RPMI7951 (cell line): ENCODE measurements at places on chromosomes 3 and 15. TPM values are rescaled to one million over a fixed set of nuclear protein-coding genes. Genes with fewer than 3 reads are reported as not detected.
A peak's percentile ranks its signal among the peaks of the same experiment; 100 is the strongest.

IL20RB gene
- total RNA-seq: 10.7 and 17.2 TPM in 2 replicates

ADCY5 gene
- total RNA-seq: 0.10 TPM in 1 of 2 replicates, not detected in the other

MCTP2 gene
- total RNA-seq: 26.5 and 39.5 TPM in 2 replicates

ABI3BP gene
- total RNA-seq: 0.29 and 0.48 TPM in 2 replicates

VGLL3 gene
- total RNA-seq: 10.4 and 19.8 TPM in 2 replicates

IMPG2 gene
- total RNA-seq: under 0.01 TPM in 2 replicates

AGTR1 gene
- 0.10 TPM in 1 of 2 replicates, not detected in the other for total RNA-seq

FBXW12 gene
- total RNA-seq: not detected in 2 replicates

LCMT2 gene
- 9.5 and 14.7 TPM in 2 replicates for total RNA-seq

WDR93 gene
- total RNA-seq: 0.10 and 0.48 TPM in 2 replicates

BCL2A1 gene
- 3.0 and 5.2 TPM in 2 replicates for total RNA-seq

GOLGA8T gene
- not detected in 2 replicates for total RNA-seq

TMEM40 gene
- not detected in 2 replicates for total RNA-seq

DNA sequence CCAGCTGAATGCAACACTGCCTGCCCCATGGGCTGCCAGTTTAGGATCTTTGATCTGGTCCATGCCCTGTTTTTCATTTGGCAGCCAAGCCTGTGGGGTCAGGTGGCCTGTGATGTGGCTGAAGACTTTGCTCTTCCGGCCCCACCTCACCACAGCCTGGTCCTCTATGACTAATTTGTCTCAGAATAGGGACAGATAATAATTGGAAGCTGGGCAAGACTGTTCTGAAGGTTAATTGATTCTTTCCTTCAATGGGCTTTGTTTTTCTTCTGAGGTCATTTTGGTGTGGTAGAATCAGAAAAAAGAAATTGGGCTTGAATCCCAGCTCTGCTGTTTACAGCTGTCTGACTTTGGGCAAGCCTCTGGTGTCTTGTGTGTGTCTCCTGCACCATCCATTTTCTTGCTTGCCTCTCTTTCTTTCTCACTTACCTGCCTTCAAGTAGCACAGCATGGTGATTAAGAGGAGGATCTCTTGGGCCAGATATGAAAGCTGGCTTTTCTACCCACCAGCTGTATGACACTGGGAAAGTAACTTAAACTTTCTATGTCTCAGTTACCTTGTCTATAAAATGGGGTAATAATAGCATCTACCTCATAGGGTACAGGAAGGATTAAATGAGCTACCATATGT is 24.2 kb downstream of the ABHD2 start:
- peak; percentile 95 for DNase-seq

DNA sequence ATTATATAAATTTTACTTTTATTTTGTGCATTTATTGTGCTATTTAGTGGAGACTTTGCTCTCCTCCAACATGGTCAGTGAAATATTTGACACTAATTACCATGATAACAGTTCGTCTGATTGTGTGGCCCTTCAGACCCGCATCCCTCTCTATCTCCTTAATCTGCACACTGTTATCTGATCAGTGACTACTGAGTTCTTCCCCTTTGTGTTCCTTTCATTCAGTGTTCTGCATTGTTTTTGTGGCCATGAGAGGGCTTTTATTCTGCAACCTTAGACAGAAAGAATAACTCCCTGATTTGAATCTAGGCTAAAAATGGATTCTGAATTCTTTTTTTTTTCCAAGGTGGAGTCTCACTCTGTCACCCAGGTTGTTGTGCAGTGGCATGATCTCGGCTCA is 11.9 kb upstream of the FMN1 start:
- DNase-seq: no peak

- no peak for DNase-seq
Measured at GRCh38 chr3:10935028-10935427, 57.5 kb upstream of the SLC6A1 start.

DNA sequence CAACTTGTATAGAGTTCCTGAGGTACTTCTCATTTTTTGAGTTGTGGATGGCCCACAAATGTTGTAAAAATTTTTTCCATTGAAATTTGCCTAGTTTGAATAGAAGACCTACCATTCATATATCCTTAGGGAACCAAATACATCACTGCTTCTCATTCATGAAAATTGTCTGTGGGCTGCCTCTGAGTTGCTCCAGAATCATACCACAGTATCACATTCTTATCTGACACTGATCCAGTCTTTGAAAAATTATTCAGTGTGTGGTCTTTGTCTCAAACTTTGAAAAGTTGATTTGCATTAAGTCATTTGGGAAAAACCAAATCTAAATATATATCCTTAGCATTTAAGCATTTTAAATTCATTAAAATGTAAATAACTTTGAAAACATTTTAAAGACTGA is 321.1 kb downstream of the LSAMP start:
- DNase-seq: no peak

DNA sequence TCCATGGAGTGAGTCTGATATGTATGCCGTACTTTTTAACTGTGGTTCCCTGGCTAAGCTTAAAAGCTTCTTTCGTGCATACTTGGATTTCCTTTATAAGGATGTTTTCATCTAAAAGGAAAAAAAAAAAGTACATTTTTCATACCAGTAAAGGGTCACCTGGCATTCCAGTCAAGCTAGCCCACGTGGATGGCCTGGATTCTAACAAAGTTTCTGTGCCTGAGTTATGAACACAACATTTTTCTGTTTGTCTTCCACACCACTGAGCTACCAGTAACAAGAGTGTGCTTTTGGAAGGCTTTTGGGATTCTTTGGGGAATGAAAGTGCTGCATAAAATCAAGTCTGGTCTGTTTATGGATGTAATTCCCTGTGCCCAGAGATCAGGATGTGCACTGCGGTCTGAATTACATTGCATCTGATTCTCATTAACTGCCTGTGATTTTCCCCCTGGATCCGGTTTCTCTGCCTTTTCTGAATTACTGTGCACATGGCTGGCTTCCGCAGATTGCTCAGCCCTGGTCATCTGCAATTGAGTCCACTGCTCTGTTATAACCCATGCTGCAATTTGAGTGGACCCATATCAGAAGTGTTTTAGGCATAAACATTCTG is 38.2 kb upstream of the MAGI1 start:
- DNase-seq: peak; percentile 85

DNA sequence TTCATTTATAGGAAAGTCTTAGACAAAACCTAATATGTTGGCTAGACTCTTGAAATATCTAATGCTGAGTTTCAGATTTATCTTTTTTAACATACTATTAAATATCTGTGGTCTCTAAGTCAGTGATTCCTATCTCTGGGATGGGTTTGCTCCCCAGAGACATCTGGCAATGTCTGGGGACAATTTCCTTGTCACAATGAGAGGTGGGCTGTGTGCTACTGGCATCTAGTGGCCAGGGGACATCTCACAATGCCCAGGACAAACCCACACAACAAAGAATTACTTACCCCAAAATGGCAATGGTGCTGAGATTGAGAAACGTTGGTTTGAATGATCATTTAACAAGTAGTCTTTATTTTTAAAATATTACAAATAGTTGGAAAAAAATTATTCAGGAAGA is 602.1 kb downstream of the MAGI1 start:
- DNase-seq: peak; percentile 29

DNA sequence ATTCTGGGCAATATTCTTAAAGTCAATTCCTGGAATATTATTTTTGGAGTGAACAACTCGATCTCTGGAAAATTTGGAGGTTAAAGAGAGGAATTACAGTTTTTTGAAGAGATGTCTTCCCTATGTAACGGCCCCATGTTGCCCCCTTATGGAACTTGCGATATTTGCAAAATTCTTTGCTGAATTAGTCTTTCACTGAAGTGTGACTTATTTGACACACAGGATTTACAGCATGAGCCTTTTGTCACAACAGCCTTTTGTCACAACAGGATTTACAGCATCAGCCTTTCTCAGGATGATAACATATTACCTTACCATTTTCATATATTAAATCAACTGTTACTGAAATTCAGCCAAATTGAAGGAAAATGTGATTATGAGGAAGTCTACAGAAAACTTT is 37.8 kb upstream of the SPTSSB start:
- peak; percentile 42 for DNase-seq

DNA sequence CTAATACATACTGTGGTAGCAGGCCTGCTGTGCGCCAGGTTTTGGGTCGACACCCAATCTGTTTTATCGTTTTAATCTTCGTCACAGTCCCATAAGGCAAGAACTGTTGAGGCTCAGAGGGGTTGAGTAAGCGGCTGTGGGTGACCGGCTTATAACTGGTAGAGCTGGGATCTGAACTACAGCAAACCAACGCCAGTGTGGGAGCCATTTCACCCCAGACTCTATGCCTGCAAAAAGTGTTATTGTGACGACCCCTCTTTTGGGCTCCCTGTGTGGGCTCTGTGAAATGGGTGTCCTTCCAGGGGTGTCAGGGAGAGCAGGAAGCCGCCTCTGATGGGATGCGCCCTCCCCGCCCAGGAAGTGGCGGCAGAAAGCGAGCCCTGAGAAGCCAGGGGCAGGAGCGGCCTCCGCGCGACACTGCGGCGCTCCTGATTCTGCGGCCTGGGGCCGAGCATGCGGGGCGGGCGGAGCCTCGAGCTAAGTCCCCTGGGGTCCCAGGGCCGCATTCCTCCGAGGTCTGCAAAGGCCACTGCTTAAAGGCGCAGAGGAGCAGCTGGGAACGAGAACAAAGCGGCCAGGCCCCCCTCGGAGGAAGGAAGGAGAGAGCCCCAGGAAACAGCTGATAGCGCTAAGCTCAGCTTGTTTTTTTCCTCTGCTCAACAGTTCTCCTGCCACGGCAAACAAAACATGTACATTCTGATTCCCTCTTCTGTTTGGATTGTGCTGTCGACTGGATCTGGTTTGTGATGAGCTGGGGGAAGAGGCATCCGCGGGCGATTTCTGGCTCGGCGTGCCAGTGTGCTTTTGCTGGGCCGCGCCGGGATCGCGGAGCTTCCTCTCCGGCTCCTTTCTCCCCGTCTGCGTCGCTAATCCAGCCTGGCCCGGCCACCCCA is 33.9 kb downstream of the GRK7 start:
- no peak for DNase-seq

- peak; percentile 73 for DNase-seq
Measured at GRCh38 chr3:185280572-185281365, 26.9 kb upstream of the EHHADH start.

GRCh38 chr15:62219799-62220198 is 54.7 kb upstream of the C2CD4B start:
- no peak for DNase-seq

DNA sequence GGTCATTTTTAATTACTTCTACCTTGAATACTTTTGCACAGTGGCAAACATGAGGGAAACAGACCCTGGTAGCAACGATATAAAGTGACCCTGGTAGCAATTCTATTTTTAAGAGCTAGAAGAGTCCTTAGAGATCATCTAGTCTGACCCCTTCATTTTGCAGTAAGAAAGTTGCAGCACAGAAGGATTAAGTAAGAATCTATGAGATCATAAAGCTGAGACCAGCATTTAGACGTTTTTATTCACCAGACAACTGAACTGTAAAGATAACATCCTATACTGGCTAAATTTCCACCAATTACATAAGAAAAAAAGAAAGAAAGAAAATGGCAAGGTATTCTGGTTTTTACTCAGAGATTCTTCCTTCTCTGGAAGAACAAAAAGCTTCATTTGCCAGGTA is 49.9 kb downstream of the LRRFIP2 start:
- no peak for DNase-seq

GRCh38 chr3:69881051-69881450 is 118.5 kb upstream of the SAMMSON start:
- DNase-seq: no peak

DNA sequence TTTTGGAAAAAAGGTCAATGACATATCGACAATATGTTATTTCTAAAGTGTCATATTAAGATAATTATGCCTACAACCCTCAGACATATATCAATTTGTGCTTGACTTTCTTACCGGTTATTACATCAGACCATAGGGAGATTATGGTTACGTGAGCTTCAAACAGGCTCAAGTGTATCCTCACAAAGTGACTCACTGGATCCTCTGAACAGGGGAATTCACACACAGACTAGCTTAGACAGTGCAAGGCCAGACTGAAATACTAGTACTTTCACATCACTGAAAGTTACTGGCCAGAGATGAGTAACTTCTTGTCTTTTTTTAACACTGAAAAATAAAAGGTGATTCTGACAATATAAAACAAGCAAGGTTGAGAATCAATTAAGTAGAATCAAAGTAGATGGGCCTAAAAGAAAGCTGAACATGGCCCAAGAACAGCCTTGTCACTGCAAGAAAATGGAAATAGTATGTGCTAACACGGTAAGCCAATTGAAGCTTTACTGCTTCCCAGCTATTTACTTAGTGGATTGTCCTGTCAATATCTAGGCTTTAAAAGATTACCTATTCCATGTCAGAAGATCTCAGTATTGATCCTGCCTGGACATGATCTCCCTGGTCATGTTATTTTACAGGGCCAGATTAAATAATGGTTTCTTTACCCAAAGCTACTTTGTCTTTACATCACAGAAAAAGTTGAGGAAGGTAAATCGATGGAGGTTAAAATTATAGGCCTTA is 848.6 kb downstream of the ROBO1 start:
- DNase-seq: peak; percentile 89

DNA sequence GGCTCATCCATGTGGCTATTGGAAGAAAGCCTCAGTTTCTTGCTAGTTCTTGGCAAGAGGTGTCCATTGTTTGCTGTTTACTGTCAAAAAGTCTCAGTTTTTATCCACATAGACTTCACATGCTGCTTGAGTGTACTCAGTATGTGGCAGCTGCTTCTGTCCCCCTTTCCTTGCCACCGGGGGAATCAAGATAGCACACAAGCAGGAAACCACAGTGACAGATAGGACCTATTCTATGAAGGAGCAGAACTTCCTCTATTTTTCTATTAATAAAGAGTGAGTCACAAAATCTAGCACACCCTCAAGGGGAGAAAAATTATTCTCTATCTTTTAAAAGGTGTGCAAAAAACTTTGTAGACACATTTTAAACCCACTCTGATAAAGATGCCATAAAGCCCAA is 121.4 kb upstream of the GMNC start:
- no peak for DNase-seq

GRCh38 chr3:140898340-140899180 is 43.1 kb upstream of the SLC25A36 start:
- peak; percentile 70 for DNase-seq

DNA sequence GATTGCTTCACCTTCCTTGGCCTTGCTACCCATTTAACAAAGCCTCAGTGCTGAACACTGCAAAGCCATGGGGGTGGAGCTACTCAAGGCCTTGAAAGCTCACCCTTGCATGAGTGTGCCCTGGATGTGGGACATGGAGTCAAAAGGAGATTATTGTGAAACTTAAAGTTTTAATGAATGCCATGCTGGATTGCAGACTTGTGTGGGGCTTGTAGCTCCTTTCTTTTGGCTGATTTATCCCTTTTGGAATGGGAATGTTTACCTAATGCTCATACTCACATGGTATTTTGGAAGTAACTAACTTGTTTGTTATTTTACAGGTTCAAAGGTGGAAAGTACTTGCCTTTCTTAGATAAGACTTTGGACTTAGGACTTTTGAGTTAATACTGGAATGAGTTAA is 538.5 kb upstream of the NECTIN3 start:
- DNase-seq: no peak

- DNase-seq: no peak
Measured at GRCh38 chr3:83498361-83499016, 1460.3 kb upstream of the CADM2 start.

DNA sequence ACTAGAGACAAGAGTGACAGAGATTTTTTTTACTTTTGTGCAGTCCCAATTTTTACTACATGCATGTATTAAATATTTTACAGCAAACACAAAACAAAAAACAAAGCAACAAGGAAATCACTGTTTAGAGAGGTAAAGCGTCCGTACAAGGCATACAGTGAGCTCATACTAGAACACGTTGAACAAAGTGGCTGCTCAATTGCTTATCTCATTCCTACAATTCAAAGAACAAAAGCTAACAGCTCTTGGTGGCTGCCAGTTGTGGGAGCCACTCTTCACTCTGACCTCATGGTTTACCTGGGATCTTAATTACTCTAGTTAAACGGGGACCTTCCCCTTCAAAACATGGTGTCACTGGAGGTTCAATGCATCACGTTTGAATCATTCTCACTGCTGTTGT is 7.6 kb upstream of the ARHGEF26 start:
- no peak for DNase-seq
